ENCODE measurements at places on chromosomes 5 and 9.

DNA sequence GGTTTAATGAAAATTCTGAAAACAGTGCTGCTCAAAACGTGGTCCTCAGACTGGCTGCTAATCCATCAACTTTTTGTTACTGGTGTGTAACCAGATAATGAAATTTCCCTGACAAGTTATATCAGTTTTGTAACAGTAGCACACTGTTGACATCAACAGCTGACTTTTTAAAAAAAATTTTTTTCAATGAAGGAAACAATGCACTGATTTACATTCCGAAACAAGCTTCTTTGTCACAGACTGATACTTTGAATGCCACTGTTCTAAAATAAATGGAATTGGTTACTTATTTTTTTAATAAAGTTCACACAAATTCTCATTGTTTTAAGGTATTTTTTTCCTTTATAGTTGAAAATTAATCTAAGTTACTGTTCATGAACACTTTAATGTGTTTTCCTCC lies 169.1 kb downstream of the NIPBL start:
- DNase-seq = no peak

DNA sequence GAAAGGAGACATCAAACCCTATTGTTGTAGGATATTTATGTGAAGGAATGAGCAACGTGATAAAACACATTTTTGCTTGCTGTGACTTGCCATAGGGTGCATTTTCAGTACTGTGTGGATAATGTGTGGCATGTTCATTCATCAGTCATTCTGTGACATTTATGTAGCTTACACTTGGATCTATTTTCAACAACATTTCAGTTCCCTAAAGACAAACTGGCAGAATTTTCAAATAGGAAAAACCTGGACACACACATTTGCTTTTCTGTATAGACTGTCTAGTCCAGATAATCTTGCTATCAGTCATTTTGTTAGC lies 127.7 kb downstream of the TMC1 start:
- DNase-seq = no peak

- DNase-seq = no peak
Measured at GRCh38 chr5:66410122-66410521, 186.1 kb upstream of the MAST4 start.

DNA sequence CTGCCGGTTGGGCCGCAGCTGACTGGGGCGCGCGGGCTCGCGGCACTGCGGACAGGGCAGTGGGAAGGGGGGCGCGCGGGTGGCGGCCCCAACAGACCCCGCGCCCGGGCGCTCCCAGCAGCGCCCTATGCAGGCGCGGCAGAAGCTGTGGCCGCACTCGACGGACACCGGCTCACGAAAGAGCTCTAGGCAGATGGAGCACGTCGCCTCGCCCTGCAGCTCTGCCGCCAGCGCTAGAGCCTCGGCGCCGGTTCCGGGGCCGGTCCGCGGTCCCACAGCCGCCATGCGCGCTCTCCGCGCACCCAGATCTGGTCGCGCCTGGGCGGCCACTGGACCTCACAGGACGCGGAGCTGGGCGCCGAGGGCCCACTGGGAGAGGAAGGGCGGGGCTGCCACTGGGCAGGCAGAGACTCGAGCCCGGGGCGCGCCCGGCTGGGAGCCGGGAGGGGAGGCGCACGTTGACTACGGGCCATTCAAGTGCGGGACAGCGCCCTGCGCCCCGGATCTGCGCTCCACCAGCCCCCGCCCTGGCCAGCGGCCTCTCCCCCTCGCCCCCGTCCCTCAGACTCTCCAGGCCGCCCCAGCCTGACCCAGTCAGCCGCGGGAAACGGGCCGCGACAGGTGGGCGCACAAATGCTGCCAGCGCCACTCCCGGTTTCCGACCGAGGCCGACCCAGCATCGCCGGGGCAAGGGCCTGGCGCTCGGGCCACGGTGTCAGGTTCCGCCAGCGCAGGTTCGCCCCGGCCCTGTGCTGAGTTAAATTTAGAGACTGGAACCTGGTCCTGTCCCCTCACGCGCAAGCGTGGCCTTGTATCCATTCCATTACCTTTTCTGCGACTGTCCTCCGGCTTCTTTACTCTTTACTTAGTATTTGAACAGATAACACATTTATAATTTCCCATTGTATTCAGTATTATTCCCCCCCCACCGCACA lies at the start of gene TRIM7:
Gene TRIM7 (minus strand): TSS at position 371 of the 935 bp plus-strand sequence. CDS start 86 bp downstream, at position 285.
- no peak for DNase-seq

DNA sequence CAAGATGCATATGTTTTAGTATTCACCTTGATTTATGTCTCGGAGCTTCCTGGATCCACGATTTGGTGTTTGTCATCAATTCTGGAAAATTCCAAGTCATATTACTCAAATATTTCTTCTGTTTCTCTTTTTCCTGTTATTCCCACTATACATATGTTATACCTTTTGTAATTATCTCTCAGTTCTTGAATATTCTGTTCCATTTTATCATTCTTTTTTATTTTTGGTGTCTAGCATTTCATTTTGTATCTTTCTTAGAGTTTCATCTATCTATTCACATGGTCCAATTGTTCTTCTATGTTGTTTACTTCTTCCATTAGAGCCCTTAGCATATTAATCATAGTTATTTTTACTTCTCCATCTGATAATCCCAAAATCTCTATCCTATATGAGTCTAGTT lies 637.8 kb upstream of the GRAMD2B start:
- no peak for DNase-seq

- no peak for DNase-seq
Measured at GRCh38 chr5:25688156-25688555, 1043.4 kb upstream of the CDH10 start.

GRCh38 chr5:116378007-116378776 lies 196.4 kb downstream of the SEMA6A start:
- DNase-seq = peak; percentile 64

DNA sequence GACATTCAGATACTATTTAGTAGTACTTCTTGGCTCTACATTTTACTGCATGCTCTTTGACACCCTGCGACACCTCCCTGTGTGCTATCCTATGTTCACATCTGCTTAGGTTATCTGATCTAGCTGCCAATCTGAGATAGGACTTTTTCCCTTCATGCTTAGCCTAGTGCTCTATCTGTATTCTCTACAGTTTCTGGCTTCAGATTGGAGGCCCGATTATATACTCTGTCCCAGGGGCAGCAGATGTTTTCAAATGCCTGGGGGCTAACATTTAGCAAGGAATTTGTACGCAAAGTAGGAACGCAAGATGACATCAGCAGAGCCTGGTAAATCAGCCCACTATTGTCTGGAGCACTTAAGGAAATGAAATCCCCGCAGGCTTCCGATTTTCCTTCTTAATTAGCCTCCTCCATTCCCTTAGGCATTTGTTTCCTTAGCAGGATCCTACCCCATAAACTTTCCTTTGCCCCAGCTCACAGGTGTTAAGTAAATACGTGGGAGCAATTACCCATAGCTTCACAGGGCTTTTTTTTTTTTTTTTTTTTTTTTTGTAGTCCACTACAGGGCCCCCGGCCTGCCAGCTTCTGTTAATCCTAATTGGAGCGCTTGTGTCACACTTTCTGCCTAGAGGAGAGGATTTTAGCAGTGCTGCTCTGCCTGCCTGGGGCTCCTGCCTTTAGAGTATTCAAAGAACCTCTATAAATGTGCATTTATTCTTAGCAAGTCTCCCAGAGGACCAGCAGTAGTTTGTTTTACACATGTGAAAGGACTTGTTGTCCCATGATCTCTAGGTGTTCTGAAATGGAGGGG lies 61.1 kb upstream of the LPAR1 start:
- DNase-seq = no peak

DNA sequence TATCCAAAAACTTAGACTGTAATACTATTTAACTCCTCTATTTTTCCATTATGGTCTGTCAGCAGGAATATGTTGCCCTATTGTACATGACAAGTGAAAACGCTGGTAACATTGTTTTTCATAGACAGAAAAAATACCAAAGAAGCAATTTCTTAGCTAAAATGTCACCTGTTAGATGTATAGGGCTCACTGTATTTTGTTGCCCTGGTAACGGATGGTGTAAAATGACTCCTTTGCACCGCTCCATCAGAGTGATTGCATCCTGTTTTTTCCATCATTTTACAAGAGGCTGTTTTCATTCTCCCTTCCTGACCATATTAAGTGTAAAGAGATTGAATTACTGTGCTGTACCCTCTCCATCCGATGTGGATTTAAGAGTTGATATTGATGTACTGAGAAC lies 460.1 kb upstream of the TLE4 start:
- DNase-seq = peak; percentile 18

DNA sequence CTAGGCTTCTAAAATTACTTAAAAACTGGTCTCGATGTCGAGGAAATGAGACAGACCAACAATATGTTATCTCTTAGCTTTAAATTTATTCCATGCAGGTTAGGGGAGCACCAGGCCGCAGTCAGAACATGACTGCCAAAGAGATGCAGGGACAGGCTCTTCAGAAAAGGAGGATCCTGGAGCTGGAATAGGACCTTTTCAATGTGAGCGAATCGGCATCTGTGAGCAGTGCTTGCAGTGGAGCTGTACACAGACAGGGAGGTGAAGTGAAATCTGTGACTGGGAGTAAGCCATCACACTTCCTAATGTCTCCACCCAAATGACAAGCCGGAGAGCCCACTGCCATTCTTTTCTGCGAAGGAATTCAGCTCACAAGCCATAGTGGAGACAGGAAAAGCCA lies 78.2 kb downstream of the EFNA5 start:
- DNase-seq = no peak

DNA sequence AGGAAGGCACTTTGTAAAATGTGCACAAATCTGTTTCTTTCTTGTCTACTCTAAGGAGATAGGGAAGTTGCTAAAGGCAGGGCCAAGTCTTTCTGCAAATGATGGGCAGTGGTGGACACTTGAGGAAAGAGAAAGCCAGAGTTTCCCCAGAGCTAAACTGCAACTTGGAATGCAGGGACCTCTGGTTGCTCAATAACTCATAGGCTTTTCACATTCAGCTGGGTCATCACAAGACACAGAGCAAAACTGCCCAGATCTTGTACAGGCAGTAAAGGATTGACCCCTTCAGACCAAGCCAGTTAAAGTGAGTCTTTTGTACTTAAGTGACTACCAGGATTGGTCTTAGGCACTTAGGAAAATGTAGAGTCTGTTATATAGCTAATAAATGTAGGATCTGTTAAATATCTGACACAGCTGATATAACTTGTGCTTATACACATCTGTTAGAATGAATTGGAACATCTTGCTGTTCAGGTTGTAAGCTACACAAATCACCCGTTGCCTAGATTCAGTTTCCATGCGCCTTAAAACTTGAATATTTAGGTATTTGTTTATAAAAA lies 13.5 kb upstream of the AGXT2 start:
- DNase-seq = no peak

GRCh38 chr5:39233783-39234182 lies 14.4 kb upstream of the FYB1 start:
- no peak for DNase-seq

- no peak for DNase-seq
Measured at GRCh38 chr9:8133606-8134005, 334.0 kb upstream of the DMAC1 start.

- DNase-seq = no peak
Measured at GRCh38 chr5:143440448-143441115, 37.1 kb upstream of the NR3C1 start.

GRCh38 chr5:11683666-11684065 lies 220.6 kb downstream of the CTNND2 start:
- no peak for DNase-seq

DNA sequence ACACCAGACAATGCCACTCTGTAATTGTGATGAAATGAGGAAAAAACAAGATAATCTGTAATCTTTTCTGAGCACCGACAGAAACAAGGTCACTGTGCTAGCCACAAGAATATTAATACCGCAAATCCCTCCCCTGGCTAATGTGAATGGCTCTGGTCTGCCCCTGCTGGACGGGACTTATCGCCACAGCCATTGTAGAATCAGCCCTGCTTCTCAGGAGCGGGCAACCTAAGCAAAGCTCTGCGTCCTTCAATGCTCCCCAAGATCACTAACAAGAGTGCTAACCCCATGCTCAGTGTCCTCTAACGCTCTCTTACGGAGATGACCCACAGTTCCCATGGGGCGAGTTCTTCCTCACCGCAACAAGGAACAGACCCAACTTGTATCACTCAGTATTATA lies 42.7 kb downstream of the OR2V1 start:
- DNase-seq = no peak

GRCh38 chr5:104412649-104413240 lies 850.2 kb upstream of the NUDT12 start:
- no peak for DNase-seq

- DNase-seq = no peak
Measured at GRCh38 chr5:59275170-59275509, 618.4 kb downstream of the PDE4D start.

DNA sequence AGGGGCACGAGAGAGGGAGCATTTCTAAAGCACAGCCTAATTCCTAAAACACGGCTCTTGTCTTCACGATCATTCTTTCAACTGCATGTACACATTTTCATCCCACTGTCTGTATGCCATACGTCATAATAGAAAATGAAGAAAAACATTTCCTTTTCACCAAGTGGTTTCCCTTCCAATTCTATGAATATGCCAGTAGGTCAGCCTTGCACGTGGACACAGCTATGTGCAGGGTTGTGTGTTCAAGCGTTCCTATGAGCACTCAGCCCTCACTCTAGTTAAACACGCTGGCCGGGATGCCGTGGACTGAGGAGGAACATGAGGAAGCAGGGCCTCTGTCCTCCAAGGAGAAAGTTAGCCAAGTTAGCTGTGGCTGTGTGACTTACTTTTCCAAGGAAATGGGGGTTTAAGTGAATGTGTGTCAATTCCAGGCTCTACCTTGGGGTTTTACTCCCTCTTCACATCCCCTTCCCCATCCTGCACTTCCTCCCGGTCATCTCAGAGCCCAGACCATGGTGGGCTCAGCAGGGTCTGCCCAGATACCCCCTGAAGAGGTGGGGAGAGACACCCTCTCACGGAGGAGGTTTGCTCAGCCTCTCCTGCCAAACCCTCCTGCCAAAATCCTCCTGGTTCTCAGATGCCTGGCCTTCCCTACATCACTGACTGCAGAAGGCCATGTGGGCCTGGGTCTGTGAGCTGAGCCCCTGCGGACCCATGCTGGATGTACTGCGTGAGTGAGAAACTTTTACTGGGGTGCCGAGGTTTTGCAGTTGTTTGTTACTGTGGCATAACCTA lies 230.6 kb downstream of the FSTL4 start:
- no peak for DNase-seq

GRCh38 chr5:68271124-68271523 lies 55.6 kb downstream of the PIK3R1 start:
- DNase-seq = no peak

DNA sequence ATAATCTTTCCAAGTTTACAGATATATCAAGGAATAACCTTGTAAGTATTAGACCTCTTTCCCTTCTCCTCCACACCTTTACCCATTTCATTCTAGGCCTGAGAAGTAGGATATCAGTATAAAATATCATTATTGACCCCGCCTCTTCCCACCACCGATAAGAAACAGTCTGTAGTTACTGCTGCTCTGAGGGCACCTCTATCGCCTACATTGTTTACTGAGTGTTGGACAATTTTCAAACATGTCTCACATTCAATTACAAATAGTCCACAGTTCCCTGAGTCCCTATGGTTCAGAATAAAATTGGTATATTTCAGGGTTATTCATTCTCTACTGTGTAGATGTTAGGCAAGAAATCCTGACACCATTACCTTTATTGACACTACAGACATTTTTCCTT lies 73.4 kb downstream of the TEK start:
- no peak for DNase-seq

DNA sequence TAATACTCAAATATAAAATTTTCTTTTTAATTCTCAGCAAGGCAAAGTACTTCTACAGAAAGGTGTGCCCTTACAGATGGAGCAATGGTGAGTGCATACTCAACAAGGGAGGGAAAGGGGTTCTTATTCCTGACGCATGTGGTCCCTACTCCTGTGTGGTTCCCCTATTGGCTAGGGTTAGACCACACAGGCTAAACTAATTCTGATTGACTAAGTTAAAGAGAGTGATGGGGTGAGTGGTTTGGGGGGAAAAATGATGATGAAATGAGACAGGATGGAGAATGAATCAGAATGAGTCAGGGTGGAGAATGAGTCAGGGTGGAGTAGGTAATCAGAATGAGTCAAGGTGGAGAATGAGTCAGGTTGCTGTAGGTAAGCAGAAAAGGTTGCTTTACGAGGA lies 22.9 kb upstream of the HMGCS1 start:
- no peak for DNase-seq
